ENCODE measurements at places on chromosomes 7 and 10.

GRCh38 chr7:107961405-107961804 lies 41.6 kb downstream of the LAMB1 start:
- DNase-seq, result no peak

GRCh38 chr7:121017586-121017985 lies 29.1 kb downstream of the CPED1 start:
- DNase-seq, result no peak

DNA sequence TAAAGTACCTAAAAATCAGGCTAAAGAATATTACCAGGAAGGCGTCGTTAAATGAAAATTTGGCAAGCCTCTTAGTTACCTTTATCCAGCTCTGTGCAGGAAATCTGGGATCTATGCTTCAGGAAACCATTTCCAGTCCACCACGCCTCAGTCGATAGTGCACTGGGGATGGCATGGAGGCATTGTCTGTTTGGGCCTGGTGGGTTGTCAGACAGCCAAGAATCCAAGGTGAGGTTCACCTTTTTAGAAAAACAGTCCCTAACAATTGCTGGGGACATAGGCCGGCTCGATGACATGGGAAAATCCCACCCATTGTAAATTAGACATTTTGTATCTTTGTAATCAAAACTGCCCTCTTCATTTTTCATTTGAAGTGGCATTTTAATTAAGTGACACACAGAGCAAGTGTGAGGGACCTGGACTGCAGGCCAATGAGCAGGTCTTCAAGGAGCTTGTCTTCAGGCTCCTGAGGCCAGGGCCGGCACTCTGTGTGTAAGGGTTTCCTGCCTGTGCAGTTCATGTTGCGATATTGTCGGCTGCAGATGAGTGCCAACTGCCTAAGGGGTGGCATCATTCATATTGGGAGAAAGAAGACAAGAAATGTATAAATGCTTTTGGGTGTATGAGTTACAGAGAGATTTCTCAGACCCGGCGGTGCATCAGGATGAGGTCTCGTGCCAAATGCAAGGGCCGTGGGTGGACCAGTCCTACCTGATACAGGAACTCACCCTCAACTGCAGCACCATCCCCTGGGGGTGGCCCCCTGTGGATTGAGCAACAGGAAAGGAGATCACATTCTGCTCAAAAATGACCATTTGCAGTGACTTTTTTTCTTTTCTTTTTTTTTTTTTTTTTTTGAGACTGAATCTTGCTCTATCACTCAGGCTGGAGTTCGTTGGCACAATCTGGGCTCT lies 80.8 kb downstream of the PTPRE start:
- DNase-seq, result no peak

DNA sequence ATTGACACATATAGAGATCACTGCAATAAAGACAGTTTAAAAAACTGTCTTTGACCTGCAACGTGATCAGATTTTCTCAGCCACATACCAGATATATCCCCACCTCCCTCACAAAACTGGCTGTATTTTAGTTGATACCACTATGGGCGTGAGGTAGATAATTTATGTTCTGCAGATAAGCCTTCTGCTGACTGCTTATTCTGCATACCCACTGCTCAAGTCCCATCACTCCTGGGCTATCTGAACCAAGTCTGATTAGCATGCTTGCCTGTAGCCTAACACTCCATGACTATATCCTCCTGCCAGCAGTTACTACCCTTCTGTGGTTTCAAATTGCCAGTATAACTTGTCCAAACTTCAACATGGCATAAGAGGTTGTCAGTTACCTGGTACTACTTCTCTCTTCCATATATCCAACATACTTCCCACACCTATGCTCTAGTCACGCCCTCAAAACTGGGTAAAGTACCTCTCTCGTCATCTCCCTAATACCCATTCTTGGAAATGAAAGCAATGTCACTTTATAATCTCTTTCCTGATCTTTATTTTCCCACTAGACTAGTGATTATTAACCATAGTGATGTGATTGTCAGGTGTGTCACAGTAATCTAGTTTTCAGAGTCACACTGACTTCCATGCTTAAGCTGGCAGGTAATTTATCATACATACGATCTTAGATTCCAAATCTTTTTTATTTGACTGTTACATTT lies 70.7 kb downstream of the MALSU1 start:
- DNase-seq, result no peak

GRCh38 chr7:137306748-137307147 lies 36.8 kb downstream of the PTN start:
- no peak for DNase-seq

- no peak for DNase-seq
Measured at GRCh38 chr7:22728401-22729029, 1.5 kb downstream of the IL6 start.

Data from colonic mucosa (tissue), 4 donors.